Activated CD8-positive, alpha-beta T cell treated with anti-CD3 and anti-CD28 coated beads for 36 hours (primary cell): ENCODE measurements at places on chromosomes 12 and 14. TPM values are rescaled to one million over a fixed set of nuclear protein-coding genes. Genes with fewer than 3 reads are reported as not detected.

GRCh38 chr12:122836027-122836921 is 1.0 kb downstream of the HIP1R start:
- no peaks in the 10 kb centered on the region for H3K27me3 ChIP-seq
- peak; percentile 77 for DNase-seq
- peaks cover 44% of the 10 kb centered on the region for H3K4me1 ChIP-seq
- H3K4me3 ChIP-seq = peak overlapping the region; percentile 92
- H3K36me3 ChIP-seq = peaks cover 4% of the 10 kb centered on the region

GRCh38 chr14:60276347-60276746 is 27.3 kb downstream of the PPM1A start:
- H3K4me3 ChIP-seq = no peak overlapping the region
- H3K36me3 ChIP-seq = peaks cover 10% of the 10 kb centered on the region
- peaks cover 55% of the 10 kb centered on the region for H3K4me1 ChIP-seq
- no peak overlapping the region for H3K27ac ChIP-seq

GRCh38 chr12:27396216-27396815 is 50.2 kb upstream of the SMCO2 start:
- no peak overlapping the region for H3K4me3 ChIP-seq
- H3K27me3 ChIP-seq = peaks cover 2% of the 10 kb centered on the region
- H3K4me1 ChIP-seq = no peaks in the 10 kb centered on the region
- no peaks in the 10 kb centered on the region for H3K36me3 ChIP-seq
- no peak overlapping the region for H3K27ac ChIP-seq

GRCh38 chr12:62916632-62917425 is 18.1 kb downstream of the PPM1H start:
- H3K4me1 ChIP-seq = no peaks in the 10 kb centered on the region
- no peak overlapping the region for H3K4me3 ChIP-seq
- H3K36me3 ChIP-seq = no peaks in the 10 kb centered on the region
- DNase-seq = no peak

Gene DACT1
- total RNA-seq = 2.0 TPM

DNA sequence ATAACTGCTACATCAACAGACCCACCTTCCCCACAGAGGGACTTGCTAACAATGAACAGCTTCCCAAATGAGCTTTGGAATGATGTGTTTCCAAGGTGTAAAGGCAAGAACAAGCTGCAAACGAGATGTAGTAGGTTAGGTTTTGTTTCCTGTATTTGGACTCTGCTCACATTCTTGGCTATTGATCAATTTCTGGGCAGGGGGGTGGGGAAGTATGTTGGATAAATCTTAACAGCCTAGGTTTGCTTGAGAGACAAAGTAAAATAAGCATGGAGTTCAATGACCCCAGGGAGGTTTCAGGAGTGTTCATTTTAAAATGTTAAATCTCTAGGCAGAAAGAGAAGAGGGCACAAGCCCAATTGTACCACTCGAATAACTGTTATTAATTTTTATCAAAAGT is 146.6 kb downstream of the DPY19L2 start:
- H3K4me1 ChIP-seq = no peaks in the 10 kb centered on the region
- H3K27ac ChIP-seq = no peak overlapping the region
- H3K36me3 ChIP-seq = no peaks in the 10 kb centered on the region
- no peaks in the 10 kb centered on the region for H3K27me3 ChIP-seq
- H3K4me3 ChIP-seq = no peak overlapping the region

- H3K4me3 ChIP-seq = no peak overlapping the region
- H3K4me1 ChIP-seq = no peaks in the 10 kb centered on the region
- H3K27me3 ChIP-seq = peaks cover 3% of the 10 kb centered on the region
- no peak overlapping the region for H3K27ac ChIP-seq
- H3K36me3 ChIP-seq = no peaks in the 10 kb centered on the region
- no peak for DNase-seq
Measured at GRCh38 chr12:91133871-91134270, 22.6 kb upstream of the LUM start.

DNA sequence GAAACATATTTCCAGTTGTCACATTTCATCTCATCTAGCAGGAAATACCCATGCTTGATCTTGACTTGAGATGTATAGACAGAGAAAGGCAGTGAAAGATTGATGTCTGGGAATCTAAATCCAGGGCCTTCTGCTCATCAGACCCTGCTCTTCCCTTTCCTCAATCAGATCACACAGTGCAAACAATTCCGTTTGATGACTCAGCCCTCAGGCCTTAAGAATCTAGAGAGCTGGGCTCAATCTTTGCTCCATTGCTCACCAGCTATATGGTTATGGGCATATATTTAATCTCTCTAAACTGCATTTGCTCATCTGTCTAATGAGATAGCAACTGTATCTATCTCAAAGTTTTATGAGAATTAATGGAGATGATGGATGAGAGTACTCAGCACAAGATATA is 201.8 kb upstream of the CCDC196 start:
- H3K4me1 ChIP-seq = no peaks in the 10 kb centered on the region
- DNase-seq = no peak
- no peaks in the 10 kb centered on the region for H3K36me3 ChIP-seq
- no peaks in the 10 kb centered on the region for H3K27me3 ChIP-seq
- no peak overlapping the region for H3K4me3 ChIP-seq
- no peak overlapping the region for H3K27ac ChIP-seq

DNA sequence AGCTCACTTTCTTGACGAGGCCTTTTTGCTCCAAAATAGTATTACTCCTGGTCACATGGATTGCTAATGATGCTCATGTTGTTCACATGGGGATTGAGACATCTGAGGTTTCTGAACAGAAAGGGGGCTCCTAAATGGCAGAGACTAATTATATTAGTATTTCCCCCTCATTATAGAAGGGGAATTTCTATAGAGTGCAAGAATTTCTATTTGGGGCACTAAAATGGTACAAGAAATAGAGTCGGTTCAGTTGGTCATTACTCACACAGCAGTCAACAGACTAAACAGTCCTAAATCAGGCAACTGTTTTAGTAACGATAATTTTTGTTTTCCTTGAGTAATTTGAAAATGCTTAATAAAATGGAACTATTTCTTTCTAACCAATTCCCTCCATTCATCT is 108.9 kb downstream of the DACT1 start:
- H3K27ac ChIP-seq = no peak overlapping the region
- no peaks in the 10 kb centered on the region for H3K36me3 ChIP-seq
- H3K4me3 ChIP-seq = no peak overlapping the region
- H3K27me3 ChIP-seq = no peaks in the 10 kb centered on the region
- no peak for DNase-seq

Gene FOXG1
- total RNA-seq = not detected

Gene IL26
- total RNA-seq = not detected

Gene FMNL3
- 23.5 TPM for total RNA-seq

DNA sequence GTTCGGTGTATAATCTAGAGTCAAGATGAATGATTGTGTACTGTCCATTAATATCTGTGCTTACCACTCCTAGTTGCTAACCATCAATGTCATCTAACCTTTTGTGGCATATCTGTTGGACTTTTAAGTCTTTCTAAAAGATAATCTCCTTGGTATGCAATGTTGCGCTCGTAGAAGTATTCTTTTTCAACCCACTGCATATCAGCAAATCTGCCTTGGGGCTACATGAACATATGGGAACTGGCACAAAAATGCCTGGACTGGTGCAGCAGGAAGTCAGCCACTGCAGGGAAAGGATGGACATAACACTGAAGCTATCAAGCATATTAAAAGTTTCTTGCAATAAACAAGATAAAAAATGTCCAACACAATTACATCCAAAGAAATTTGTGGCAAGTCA is 124.3 kb upstream of the SLC38A4 start:
- H3K27me3 ChIP-seq = peaks cover 5% of the 10 kb centered on the region
- H3K4me3 ChIP-seq = no peak overlapping the region
- no peaks in the 10 kb centered on the region for H3K4me1 ChIP-seq
- no peak for DNase-seq

DNA sequence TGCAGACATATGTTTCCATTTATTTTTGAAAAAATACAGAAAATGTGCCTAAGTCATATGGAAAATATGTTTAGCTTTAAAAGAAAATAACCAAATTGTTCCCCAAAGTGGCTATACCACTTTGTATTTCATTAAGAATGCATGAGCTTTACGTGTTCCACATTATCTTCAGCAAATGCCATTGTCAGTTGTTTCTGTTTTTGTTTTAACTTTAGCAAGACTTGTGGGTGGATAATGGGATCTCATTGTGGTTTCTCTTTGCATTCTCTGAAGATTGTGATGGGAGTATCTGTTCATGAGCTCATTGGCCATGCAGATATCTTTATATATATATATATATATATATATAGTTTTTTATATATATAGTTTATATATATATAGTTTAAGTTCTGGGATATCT is 181.5 kb downstream of the CCER1 start:
- H3K4me1 ChIP-seq = no peaks in the 10 kb centered on the region
- no peak overlapping the region for H3K27ac ChIP-seq

- peaks cover 59% of the 10 kb centered on the region for H3K4me1 ChIP-seq
- DNase-seq = no peak
- peak overlapping the region; percentile 39 for H3K27ac ChIP-seq
- no peak overlapping the region for H3K4me3 ChIP-seq
- H3K27me3 ChIP-seq = no peaks in the 10 kb centered on the region
Measured at GRCh38 chr14:68271913-68272391, 452.4 kb downstream of the RAD51B start.

DNA sequence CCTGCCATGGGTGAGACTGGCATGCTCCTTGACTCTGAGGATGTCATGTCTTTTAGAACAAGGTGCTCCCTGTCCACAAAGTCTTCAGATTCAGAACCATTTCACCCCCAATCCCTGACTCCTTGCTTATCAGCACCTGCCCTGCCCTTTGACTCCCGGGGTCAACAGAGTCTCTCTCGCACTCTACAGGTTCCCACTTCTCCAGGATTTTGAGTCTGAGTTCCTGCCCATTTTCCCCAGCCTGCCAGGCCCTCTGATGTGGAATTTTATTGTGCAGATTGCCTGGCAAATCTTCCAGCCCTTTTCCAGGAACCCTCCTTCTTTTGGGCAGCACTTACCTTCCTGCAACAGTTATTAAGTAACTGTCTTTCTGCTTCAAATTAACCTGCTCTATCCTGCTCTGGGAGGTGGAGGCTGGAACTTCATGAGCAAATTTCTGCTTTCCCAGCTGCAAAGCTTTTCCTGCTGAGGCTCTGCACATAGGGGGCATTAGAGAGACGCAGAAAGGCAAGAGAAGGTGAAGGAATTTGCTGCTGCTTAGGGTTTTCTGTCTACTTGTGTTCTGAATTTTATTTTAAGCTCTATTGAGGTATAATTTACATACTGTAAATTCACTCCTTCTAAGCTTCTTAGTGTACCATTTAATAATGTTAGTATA is 259.1 kb downstream of the PCNX1 start:
- H3K4me3 ChIP-seq = no peak overlapping the region
- DNase-seq = no peak
- peaks cover 15% of the 10 kb centered on the region for H3K4me1 ChIP-seq
- H3K36me3 ChIP-seq = no peaks in the 10 kb centered on the region

Gene SOAT2
- total RNA-seq = 5.3 TPM

Gene SLC2A14
- total RNA-seq = 0.29 TPM

DNA sequence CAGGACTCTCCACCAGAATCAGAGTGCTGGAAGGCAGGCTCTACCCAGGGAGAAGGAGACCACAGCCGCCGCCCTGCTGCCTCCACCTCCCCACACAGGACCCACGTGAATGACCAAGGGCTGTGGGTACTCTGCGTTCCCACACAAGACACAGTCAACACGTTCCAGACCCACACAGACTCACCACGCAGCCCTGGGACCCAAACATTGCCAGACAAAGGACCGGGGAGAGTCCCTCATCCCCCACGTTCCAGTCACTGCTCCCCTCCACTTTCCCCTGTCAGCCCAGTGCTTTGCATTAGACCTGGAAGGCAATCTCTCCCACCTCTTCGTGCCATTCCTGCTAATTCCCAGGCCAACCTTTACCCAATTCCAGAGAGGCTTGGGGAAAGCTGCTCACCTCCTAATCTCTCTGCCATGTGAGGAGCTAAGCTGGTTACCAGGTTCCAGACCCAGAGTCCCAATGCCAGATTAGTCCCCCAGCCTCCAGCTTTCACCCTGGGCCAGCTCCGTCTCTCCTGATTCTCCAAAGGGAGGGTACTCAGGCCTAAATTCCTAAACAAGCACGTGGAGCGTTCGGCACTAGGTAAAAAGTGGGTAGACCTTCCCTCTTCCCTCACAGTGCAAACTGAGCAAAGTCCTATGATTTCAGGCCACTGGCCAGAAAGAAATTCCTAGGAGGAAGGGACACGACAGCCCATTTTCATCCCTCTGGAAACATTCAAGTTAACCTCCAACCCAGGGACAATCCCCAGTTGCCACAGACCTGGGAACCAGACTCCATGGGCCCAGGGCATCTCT is 4.9 kb downstream of the SLC6A13 start:
- no peak overlapping the region for H3K27ac ChIP-seq
- no peaks in the 10 kb centered on the region for H3K36me3 ChIP-seq
- no peaks in the 10 kb centered on the region for H3K4me1 ChIP-seq
- no peak overlapping the region for H3K4me3 ChIP-seq
- peaks cover 20% of the 10 kb centered on the region for H3K27me3 ChIP-seq
- DNase-seq = no peak

DNA sequence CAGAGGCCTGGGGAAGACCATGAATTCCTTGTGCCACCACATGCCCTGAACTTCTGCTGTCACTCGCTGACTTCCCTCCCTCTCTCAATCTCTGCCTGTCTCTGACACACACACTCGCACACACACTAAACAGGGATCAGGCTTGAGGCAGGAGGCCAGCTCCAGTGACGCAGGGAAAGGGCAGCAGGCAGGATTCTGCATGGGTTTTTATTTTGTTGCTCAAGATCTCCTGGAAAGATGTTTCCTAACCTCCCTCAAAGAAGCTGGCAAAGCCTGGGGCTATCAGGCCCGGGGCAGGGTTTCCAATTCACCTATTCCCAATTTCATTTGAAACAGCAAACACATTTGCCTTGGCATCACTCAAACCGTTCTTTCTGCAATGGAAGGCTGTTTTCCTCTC is 27.7 kb upstream of the PEX5 start:
- no peak overlapping the region for H3K27ac ChIP-seq
- peaks cover 8% of the 10 kb centered on the region for H3K4me1 ChIP-seq
- DNase-seq = no peak
- no peaks in the 10 kb centered on the region for H3K36me3 ChIP-seq
- H3K27me3 ChIP-seq = peaks cover 14% of the 10 kb centered on the region
- H3K4me3 ChIP-seq = no peak overlapping the region

Gene DENND5B
- total RNA-seq = 0.31 TPM

Gene C14orf180
- not detected for total RNA-seq

DNA sequence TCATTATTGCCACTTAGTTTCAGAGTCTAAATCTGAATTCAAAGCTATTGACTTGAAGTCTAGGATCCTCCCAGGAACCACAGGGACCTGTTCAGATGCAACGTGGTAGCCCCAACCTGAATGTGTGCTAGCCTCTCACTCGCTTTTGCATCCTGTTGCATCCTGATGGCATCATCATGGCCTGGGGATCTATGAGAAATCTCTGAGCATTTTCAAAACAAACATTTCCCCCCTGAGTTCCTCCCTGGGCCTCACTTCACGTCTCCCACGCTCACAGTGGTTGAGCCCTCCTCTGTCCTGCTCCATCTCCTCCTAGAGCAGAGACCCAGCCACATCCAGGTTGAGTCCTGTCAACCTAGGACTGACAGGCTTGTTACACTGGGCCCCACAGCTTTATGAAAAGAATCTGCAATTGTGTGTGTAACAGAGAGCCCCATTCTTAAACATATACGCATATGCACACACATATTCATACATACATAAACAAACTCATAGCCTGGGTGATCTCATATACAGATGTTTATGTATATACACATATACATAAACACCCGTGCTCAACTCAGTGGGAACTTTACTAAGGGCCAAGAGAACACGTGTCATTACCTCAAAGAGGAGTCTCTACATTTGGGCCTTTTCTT is 5.4 kb upstream of the KRT72 start:
- H3K36me3 ChIP-seq = no peaks in the 10 kb centered on the region
- no peaks in the 10 kb centered on the region for H3K27me3 ChIP-seq
- DNase-seq = no peak
- H3K27ac ChIP-seq = no peak overlapping the region
- peaks cover 80% of the 10 kb centered on the region for H3K4me1 ChIP-seq

Gene KRT6A
- not detected for total RNA-seq

Gene ENDOU
- total RNA-seq = not detected

GRCh38 chr12:124566997-124567672 is at the start of gene NCOR2:
NCOR2 (minus strand) TSS chr12:124567612; CDS start chr12:124495251, 72,361 bp downstream.
- H3K4me1 ChIP-seq = peaks cover 35% of the 10 kb centered on the region
- peak; percentile 66 for DNase-seq
